ENCODE measurements at places on chromosomes 1 and 21.

GRCh38 chr1:154556422-154556821, 2.0 kb downstream of the UBE2Q1 start:
- no peak for DNase-seq

DNA sequence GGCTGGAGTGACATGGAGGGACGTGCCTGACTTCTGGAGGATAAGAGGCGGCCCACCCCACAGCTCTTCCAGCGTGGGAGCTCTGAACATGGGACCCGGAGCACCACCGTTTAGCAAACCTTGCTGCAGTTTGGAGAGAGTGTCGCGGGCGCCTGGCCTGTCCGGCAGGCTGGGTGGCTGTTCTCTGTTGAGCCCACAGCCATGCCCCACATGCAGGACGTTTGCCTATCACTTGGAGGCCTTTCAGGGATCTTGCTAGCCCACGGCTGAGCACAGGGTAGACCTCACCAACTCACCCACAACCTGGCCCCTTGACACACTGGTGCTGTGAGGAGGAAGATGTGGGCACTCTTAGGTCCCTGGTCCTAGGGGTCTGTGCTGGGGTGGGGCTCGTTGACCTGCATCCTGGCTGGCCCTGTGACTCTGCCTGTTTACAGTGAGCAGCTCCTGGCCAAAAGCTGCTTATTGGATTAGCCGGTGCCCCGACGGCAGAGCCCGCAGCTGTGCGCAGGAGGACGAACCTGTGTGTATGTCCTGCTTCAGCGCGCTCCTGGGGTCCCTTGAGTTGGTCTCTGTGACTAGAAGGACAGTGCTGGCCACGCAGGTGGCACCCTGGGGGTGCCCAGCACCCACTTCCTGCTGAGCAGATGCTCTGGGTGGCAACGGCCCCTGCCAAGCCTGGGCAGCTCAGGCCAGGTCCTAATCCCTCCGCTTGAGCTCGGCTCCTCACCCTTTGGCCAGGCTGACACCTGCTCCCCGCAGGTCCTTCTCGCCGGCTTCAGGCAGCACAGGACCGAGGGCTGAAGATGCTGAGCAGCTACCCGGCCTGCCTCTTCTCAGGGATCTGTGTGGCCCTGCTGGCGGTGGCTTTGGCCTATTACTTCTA, 72.4 kb upstream of the TRAPPC10 start:
- DNase-seq = no peak

GRCh38 chr1:40390857-40391256, 17.3 kb downstream of the SMAP2 start:
- no peak for DNase-seq

- DNase-seq = no peak
Measured at GRCh38 chr1:84299536-84300170, 1.9 kb upstream of the SAMD13 start.

GRCh38 chr1:97164276-97164639, 442.7 kb downstream of the PTBP2 start:
- no peak for DNase-seq
